ENCODE measurements at places on chromosomes 16 and 17.

- DNase-seq: no peak
Measured at GRCh38 chr17:6079155-6079888, 9.1 kb downstream of the WSCD1 start.

DNA sequence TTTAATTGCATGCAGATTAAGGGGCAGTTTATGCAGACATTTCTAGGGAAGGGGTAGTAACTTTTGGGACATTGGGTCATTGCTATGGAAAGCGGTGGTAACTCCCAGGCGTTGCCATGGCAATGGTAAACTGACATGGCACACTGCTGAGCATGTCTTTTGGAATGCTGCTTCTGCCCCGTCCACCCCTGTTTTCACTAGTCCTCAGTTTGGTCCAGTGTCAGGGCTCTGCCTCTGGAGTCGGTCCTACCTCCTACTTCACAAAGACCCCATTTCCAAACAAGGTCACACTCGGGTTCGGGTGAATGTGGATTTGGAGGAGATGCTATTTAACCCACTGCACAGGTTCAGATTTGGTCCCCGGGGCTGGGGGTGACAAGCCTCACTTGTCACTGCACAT is 2.9 kb downstream of the IL34 start:
- DNase-seq: no peak

DNA sequence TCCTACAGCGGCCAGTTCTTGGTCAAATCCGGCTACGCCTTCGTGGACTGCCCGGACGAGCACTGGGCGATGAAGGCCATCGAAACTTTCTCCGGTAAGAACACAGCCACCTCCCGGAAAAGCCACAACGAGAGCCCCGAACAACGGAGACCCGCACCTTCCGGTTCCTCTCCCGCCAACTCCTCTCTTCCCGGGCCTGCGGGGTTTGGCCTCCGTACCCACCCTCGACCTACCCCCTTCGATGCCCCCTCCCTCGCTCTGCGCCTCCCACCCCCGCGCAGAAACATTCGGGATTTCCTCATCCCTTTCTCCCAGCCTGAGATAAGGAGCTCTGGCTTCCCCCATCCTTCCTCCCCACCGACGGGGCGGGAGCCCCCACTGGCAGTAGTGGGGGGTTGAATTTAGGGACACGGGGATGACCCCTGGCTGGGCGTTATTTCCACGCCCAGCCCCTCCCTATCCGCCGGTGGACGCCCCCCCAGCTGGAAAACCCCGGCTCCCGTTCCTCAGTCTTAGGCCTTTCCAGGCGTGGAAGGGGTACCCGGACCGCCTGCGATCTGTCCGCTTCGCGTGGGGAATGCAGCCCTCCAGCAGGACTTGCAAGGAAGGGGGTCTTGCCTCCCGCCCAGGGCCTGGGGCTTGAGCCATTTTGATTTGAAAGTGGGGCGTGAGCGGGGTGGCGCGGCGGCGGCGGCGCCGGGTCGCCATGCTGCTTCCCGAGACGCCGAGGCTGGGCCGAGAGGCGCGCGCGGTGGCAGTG is 822 bp downstream of the IGF2BP1 start:
- DNase-seq: no peak

GRCh38 chr17:80671039-80671824 is 126.6 kb downstream of the RPTOR start:
- no peak for DNase-seq

DNA sequence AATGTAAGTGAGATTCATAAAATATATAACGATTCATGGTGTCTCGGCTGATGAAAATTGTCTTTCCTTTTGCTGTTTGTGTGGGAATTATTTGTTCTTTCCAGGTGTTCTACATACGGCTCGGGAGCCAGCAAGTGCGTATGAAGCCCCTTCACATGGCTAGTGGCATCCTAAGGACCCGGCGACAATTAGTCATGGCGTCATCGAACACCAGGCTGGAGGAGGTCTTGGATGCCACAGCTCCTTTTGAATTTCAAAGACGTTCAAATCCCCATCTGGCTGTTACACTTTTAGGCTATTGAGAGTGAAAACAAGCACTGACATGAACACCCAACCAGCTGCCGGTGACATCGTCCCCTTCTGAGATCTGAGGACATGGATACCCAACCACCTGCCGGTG is 397.7 kb upstream of the TNRC6C start:
- no peak for DNase-seq

GRCh38 chr17:80777274-80777673 is 214.4 kb upstream of the CHMP6 start:
- DNase-seq: no peak

DNA sequence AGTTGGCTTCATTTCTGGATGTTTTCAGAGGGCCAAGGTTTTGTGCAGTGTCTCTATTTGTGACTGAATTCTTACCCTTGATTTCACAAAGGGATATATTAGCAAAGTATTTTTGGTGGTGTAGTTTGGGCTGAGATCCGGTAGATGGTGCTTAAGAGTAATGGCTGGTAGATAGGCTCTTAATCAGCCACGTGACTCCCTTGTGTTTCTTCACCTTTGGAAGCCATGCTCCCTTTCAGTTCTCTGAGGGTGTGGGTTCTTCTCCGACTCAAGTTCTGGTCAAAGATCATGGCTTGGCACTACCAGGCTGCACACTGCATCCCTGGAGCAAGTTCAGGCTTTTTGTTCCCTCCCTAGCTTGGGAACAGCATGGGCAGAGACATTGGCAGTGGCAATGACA is 887.3 kb downstream of the CDH8 start:
- DNase-seq: no peak

DNA sequence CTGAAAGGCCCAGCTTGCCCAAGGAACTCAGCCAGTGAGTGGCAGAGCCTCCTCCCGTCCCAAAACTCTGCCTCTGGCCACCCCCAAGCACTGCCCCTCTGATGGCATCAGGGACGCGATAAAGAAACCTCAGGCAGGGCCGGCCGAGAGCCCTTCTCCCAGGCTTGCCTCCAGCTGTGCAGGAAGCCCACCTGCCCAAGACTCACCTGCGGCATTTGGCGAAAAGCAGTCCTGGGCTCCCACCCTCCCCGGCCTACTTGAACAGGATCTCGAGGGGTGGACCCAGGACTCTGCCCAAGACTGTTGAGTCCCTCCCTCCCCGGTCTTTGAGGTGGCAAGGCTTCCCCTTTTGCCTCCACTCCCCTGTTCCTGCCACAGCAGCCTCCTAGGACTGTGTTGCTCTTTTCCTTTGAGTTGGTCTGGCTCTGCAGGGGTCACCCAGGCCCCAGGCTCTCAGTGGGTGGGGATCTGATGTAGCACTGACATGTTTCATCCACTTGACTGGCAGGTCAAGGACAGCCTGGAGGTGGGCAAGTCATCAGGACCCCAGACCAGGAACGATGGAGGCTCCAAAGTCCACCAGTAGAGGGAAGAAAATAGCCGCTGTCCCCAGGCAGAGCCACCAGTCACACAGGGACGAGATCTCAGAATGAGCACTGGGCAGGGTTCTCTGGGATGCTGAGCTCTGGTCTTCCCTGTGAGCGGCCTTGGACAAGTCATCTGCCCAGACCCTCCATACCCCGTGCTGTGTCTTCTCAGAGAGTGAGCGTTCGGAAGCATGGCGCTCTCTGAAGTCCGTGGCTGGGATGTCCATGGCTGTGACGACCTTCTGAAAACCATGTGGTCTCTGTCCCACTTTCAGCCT is 111.0 kb upstream of the TNRC6C start:
- DNase-seq: no peak

GRCh38 chr16:69089091-69089910 is 16.2 kb upstream of the HAS3 start:
- DNase-seq: no peak

Measured in HTR-8/SVneo (cell line).